ENCODE measurements at places on chromosomes 13 and 19. TPM values are rescaled to one million over a fixed set of nuclear protein-coding genes. Genes with fewer than 3 reads are reported as not detected.

GRCh38 chr19:17330262-17331044 is 4.2 kb downstream of the ANO8 start:
- DNase-seq = no peak

DNA sequence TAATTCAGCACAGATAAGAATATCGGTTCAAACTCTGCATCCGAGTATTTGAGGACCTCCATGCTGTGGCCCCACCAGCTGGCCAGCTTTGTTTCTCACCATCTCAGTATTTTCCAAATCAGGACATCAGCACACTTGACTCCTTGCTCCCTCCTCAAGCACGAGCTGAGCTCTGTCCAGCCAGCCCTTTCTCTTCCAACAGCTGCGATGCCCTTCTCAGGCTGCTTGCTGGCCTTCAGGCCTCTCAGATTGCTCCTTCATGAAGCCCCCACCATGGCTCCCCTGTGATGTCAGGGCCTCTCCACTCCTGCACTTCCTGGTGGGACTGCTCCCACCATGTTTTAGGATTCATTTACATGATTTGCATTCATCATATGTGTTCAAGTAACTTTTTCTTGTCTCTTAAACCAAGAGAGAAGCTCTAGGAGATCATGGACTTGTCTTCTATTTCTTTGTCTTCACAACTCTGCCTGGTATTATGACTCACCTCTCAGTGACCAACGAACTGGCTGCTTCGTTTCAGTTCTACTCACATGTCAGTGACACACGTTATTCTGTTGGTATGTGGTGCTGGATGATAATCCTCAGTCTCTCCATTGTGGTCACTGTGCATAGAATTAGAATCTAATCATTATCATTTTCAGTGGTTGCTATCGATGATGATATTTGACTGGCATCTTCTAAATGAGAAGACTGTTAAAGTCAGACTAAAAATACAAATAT is 471.7 kb downstream of the EFNB2 start:
- DNase-seq = no peak

DNA sequence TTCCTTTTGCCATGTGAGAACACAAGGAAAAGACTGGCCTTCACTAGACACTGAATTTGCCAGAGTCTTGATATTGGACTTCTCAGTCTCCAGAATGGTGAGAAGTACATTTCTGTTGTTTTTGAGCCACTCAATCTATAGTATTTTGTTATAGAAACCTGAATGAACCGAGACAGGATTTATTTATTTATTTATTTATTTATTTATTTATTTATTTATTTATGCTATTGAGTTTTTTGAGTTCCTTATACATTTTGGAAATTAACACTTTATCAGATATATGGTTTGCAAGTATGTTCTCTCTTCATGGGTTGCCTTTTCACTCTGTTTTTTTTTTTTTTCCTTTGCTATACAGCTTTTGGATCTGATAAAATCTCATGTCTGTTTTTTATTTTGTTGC is 319.0 kb upstream of the PCDH20 start:
- no peak for DNase-seq

The MBNL2 gene
- total RNA-seq = 48.1 TPM

DNA sequence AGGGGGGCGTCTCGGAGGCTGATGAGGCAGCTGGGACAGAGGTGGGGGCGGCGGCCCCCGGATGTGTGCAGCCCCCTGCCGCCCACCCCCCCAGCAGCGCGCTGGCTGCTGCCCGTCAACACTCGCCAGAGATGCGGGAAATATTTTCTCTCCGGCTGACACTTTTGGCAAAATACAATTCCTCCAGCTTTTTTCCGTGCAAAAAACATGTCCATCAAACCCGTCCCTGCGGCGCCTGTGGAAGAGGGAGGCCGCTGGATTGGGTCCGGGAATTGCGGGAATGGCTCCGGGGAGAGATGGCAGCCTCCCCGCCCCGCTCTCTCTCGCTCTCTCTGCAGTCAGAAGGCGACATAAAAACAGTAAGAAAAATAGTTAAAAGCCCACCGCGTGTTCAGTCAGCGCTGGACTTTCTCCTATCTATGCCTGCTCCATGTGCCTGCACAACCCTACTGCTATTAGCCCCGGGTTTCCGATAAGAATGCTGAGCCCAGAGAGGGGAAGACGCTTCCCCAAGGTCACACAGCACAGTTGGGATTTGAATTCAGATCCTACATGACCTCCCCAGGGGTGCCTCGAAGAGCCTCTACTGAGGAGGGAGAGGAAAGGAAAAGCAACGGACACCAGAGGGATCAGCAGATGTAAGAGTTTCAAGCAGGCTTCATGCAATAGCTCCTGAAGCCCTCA is 23.2 kb downstream of the ZNRF4 start:
- no peak for DNase-seq

GRCh38 chr19:41682437-41682836 is 5.6 kb downstream of the CEACAM7 start:
- DNase-seq = no peak

The LSR gene
- total RNA-seq = 14.2 TPM

GRCh38 chr19:38685666-38686529 is 38.4 kb downstream of the ACTN4 start:
- DNase-seq = peak; percentile 65

- no peak for DNase-seq
Measured at GRCh38 chr19:58317476-58318072, 9.2 kb upstream of the ZSCAN22 start.

The GRIN3B gene
- 0.07 TPM for total RNA-seq

The ZNF763 gene
- 0.49 TPM for total RNA-seq

DNA sequence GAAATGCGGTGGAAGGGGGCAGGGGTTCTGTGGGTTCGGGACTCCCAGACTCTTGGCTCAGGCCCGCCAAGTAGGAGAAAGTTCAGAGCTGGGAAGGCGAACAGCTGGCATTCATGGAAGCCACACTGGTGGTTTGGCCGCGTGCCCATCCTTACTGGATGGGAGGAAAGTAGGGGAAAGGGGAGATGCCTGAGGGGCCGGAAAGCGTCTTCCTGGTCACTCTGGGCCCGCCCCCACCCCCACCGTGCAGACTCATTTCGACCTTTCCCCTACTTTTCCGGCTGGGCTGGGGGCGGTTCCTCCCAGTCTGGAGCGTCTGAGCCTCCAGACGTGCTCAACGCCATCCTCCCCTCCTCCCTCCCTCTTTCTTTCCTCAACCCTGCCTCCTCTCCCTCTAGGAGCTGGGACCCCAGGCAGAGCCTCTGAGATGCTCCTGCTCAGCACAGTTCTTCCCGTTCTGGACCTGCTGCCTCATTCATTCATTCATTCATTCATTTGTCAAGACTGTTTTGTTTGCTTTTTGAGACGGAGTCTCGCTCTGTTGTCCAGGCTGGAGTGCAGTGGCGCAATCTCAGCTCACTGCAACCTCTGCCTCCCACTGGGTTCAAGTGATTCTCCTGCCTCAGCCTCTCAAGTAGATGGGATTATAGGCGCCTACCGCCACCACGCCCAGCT is 3.5 kb downstream of the ANGPTL4 start:
- DNase-seq = no peak

The FGF22 gene
- not detected for total RNA-seq
